ENCODE measurements at places on chromosomes 4 and X.

DNA sequence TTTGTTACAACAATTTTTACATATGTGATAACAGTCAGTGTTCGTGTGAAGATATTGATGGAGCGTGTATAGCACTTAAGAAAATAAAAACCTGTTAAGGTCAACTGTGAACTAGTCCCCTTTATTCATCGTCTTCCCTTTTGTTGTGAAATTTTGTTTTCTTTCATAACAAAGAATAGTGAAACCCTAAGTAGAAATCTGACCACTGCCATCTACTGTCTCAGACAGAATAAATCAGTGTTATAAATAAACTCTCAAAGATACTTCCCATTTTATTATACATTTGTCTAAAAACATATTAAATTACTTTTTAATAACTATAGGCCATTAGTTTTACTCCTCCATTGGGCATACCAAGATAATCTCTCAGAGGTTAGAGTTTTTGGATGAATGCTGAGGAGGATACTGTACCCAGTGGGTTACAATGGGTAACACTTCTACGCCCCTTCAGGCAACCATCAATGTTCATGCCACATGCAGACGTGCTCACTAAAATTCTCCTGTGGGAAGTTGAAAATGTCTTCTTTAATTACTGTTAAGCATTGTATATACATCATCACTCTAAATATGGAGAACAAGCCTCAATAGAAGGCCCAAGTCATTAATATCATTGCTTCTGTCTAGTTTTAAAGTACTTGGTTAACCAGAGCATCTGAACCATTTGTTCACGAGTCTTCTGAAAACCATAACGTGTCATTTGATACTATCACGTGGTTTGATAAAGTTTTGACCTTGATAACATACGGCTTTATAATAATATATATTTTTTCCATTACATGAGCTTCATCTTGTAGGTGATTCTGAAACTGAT, 171.2 kb downstream of the TMA16 start:
- no peak for DNase-seq

DNA sequence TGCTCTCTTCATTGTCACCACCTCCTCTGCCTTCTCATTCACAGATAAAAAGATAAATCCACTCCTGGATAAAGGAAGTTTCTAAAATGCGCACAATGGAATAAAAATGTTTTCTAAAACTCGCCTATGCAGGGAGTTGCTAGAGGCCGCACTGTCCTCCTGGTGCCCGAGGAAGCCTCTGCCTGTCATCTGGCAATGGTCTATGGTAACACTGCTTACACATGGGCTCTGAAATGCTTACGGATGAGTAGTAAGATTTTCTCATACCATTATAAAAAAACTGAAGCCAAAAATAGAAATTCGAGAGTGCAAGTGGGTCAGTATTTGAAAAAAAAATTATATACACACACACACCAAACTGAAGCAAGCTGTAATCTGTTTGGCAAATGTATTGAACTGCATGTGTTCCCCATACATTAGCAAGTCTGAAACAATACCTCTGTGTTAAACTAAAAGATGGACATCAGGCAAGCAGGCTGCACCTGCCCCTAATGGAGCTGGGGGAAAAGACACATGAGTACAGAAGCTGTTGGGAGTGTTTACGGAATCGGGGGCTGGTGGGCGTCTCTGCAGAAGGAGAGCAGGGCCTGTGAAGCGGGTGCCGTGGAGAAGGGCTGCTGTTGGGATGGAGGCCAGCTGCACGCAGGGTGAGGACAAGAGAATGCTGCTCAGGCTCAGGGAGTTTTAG, 103.3 kb upstream of the FAT1 start:
- DNase-seq = no peak

DNA sequence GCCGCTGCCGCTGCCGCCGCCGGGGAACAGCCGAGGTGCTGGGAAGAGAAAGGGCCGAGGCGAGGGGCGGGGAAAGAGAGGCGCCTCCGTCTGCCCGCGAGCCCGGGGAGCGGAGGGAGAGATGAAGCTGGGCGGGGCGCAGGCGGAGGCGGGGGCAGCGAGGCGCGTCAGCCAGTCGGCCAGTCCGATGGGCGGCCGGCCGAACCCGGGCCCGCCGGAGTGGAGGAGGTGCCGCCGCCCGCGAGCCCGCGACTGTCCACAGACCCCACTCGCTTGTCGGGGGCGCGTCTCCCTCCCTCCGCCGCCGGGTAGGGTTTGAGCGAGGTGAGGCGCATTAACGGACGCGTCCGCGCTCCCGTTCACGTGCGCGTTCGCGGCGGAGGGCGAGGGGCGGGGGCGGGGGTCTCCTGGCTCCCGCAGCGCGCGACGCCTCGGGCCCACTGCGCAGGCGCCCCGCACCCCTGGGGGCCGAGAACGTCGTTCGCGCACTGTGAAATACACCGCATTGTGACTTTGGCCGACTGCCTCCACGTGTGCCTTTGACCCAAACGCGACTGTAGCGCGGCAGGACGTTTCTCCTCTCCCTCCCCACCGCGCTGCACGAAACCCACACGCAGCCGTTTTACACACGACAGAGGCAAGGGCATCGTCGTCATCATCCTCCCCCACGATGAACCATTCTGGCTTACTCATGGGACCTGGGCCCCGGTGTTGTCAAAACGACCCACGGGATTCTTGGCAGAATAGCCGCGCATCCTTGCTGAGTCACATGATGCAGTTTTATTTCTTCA, at the start of gene NUDT11:
Gene NUDT11 (minus strand): TSS at position 92 of the 791 bp plus-strand sequence. CDS start 148 bp downstream, outside the sequence.
- peak; percentile 24 for DNase-seq

DNA sequence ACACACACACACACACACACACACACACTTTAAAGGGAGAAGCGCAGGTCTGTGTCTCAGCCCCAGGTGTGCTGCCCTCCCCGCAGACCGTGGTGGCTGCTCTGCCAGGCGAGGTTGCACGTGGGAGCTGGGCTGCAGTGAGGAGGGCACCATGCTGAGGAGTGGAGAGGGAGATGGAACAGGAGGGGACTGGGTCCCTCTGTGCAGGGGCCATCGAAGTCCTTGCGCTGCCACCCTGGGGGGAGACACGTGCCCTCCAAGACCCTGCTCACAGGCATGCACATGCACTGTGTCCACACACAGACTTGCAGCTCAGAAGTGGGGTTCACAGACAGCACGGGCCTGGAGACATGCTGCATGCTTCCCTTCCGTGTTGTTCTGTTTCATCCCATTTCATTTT, 65.5 kb upstream of the HGFAC start:
- no peak for DNase-seq

GRCh38 chrX:68690936-68691501, 43.6 kb downstream of the STARD8 start:
- no peak for DNase-seq

GRCh38 chr4:153523164-153523796, 57.1 kb downstream of the TMEM131L start:
- no peak for DNase-seq

GRCh38 chr4:169996379-169997240, 29.6 kb downstream of the MFAP3L start:
- no peak for DNase-seq

DNA sequence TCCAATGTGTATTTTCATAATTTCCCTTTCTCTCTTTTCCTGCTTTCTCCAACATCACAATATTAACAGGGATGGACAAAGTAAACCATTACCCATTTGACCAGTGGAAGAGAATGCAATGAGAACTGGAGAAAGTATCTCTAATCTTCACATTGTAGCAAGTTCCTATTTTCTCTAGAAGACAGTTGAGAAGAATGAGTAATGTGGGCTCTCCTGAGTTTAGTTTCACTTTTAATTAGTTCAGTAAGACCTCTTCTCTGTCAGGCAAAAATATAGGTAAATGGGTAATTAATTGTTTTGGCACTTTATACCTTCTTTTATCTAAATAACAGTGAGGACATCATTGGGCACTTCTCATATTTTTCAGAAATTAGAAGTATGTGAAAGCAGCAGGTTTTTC, 602.0 kb downstream of the GLUD2 start:
- DNase-seq = no peak

DNA sequence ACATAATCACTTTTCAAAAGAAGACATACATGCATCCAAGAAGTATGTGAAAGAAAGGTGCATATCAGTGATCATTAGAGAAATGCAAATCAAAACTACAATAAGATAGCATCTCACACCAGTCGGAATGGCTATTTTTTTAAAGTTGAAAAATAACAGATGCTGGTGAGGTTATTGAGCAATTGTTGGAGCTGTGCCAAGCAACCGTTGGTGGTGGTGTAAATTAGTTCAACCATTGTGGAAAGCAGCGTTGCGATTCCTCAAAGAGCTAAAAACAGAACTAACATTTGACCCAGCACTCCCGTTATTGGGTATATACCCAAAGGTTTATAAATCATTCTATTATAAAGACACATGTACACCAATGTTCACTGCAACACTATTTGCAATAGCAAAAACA, 14.2 kb downstream of the COX7B2 start:
- no peak for DNase-seq

- DNase-seq = no peak
These were observed 499.7 kb upstream of the POU3F4 start for GRCh38 chrX:83008415-83008814.

DNA sequence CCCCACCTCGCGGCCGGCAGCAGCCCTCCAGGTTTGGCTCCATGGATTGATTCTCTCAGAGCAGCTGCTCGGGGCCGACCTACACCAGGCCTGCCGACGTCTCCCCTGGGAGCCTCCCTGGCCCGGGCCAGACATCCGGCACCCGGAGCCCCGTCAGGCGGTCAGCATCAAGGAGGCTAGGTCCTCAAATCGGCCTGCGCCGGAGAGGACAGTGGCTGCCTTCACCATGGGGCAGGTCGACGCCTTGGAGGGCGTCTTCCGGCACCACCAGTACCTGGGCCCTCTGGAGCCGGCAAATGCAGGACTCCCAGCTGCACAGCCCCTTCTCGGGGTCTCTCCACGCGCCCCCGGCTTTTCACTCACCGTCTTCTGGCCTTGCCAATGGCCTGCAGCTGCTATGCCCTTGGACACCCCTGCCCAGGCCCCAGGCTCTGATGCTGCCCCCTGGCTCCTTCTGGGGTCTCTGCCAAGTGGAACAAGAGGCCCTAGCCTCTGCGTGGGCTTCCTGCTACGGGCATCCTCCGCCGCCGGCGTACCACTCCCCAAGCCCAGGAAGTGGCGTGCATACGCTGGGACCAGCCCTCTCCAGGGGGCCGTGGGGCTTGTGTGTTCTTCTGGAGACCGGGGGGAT, 341.8 kb downstream of the MAGEB5 start:
- DNase-seq = no peak

DNA sequence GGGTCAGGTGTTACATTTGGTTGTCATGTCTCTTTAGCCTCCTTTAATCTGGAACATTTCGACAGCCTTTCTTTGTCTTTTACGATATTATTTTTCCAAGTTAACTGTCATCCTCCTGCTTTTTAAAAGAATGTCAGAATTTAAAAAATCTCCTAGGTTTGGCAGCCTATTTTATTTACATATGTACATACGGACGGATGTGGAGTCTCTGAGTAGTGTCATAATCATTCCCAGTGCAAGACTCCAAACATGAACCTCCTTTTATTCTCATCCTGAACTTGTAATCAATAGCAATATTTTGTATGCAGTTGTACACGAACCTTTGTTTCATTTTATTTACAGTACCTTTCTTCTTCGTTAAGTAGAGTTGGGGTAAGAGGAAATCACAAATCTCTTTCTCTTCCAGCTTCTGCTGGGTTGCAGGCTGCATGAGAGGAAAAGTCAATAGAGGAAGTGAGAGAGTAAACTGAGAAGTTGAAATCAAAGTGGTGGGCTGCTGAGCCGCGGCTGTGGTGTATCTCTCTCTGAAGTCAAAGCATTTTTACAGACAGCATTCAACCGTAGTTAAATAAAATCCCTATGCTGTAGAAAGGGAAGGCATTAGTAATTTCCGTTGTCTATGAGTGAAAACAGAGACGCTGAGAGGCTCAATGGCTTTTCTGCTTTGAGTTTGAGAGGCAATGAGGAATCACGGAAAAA, 53.9 kb upstream of the RPS6KA3 start:
- DNase-seq = no peak

DNA sequence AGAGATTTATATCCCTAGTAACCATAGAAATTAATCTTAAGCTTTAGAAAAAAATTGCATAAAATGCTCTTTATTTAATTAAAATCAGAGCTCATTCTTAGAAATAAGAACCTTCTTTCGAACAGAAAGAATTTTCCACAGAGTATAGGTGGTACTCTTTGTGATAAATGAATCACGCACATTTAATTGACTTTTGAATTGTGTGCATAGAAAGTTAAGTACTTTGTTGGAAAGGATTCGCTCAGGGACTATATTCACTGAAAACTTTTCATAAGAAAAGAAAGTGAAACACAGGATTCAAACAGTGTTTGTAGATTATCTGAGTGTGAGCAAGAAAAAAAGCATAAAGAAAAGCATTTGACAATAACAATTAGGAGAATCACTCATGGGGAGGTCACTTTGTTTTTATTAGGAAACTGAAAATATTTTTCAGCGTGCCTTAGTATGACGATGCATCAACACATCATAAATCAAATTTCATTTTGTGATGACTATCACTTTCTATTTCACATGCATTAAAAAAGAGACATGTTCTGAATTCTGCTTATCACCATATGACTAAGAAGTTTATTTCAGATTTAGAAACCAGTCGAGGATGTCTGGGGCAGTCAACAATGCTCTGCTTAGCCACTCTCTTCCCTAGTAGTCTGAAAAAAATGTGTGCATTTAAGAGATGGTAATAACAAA, 49.5 kb downstream of the STX18 start:
- no peak for DNase-seq

GRCh38 chrX:31093639-31093975, 21.8 kb upstream of the FTHL17 start:
- no peak for DNase-seq

DNA sequence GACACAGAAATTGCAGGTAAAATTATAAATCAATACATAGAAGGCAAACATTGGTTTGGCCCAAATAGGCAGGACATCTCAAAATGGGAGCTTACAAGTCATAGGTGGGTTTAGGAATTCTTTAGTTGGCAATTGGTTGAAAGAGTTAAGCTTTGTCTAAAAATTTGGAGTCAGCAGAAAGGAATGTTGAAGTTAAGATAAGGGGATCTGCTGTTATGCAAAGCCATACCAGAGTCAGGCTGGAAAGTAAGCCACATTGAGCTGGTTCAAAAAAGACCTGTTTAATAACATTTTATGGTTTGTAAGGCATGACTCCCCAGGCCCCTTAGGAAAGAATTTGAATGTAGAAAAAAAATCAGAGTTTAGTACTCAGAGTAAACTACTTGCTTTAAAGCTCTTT, 92.6 kb downstream of the IL13RA2 start:
- no peak for DNase-seq

GRCh38 chr4:127734976-127735375, 4.8 kb downstream of the SLC25A31 start:
- no peak for DNase-seq

GRCh38 chrX:120014354-120015130, 62.9 kb downstream of the RHOXF2B start:
- no peak for DNase-seq

- DNase-seq = no peak
These were observed 212.4 kb downstream of the ARHGAP10 start for GRCh38 chr4:147944249-147944648.

DNA sequence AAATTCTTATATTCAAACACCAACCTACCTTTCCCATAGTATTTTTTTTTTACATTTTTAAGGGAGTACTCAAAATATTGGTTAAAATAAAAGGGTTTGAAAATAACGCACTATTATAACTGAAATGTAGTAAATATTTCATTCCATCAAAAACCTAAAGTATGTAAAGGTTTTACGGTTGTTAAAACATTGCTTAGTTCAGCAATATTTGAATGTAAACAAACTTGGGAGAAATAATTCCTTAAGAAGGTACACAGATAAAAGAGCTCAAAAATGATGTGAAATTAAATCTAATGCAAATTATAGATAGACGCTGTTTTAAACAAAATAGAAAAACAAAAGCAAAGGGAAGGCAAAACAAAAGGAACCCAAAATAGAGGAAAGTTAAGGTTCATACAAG, 1476.9 kb downstream of the PCDH18 start:
- DNase-seq = no peak

Data from skeletal muscle cell (primary cell).